ENCODE measurements at places on chromosomes 16 and 17.

DNA sequence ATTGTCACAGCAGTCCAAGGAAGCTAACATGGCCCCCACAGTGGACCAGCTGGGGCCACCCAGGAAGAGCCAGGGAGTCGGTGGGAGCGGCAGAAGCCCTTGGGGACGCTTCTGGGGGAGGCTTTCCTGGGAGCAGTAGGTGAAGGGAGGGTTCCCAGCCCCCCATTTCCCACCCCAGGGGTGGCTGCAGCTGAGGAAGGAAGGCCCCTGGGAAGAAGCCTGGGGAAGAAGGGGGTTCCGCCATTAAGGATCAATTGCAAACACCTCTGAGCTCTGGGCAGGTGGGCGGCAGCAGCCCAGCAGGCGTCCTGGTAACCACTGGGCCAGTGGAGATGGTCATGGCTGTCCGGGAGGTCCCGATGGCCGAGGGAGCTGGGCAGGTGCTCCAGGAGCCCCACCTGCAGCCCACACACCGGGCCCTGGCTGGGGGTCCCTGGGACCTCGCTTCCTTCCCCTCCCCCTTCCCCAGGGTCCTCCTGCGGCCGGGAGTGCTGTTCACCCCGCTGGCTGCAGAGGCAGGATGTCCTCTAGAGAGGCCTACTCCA, 592 bp upstream of the PERCC1 start:
- DNase-seq = no peak
- H3K36me3 ChIP-seq = no peaks in the 10 kb centered on the region
- peaks cover 9% of the 10 kb centered on the region for H3K4me1 ChIP-seq
- no peaks in the 10 kb centered on the region for H3K27me3 ChIP-seq
- H3K4me3 ChIP-seq = no peak overlapping the region

DNA sequence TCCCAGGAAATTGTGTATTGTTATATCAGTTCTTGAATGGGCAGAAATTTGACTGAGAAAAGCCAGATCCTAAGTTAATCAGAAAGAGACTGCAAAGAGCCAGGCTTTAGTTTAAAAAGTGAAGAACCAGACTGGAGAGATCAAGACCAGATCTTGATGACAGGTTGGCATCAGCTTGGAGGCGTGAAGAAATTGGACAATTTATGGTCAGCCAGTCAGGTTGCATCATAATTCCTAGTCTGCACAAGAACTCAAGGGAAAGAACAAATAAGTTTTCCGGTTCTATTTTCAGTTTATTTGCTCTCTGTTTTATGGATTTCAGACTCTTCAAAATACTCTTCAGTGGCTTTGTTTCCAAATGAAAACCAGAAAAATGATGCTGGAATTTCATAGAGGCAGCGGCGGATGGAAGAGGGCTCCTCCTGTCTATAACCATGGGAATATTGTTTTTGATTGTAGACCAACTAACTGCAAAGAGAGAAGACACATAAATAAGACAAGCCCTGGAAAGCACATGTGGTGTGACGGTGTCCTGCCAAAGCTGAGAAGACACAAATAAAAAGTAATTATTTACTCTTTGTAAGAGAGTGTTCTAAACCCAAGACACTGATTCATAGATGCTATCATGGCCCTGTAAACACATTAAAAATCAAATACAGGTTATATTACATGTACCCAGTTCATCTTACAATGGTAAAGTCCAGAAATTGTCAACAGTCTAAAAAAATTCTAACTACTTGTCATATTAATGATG, 91.7 kb downstream of the PCTP start:
- DNase-seq = no peak
- H3K36me3 ChIP-seq = no peaks in the 10 kb centered on the region
- H3K4me1 ChIP-seq = peaks cover 12% of the 10 kb centered on the region
- H3K27ac ChIP-seq = no peak overlapping the region
- peaks cover 12% of the 10 kb centered on the region for H3K27me3 ChIP-seq

DNA sequence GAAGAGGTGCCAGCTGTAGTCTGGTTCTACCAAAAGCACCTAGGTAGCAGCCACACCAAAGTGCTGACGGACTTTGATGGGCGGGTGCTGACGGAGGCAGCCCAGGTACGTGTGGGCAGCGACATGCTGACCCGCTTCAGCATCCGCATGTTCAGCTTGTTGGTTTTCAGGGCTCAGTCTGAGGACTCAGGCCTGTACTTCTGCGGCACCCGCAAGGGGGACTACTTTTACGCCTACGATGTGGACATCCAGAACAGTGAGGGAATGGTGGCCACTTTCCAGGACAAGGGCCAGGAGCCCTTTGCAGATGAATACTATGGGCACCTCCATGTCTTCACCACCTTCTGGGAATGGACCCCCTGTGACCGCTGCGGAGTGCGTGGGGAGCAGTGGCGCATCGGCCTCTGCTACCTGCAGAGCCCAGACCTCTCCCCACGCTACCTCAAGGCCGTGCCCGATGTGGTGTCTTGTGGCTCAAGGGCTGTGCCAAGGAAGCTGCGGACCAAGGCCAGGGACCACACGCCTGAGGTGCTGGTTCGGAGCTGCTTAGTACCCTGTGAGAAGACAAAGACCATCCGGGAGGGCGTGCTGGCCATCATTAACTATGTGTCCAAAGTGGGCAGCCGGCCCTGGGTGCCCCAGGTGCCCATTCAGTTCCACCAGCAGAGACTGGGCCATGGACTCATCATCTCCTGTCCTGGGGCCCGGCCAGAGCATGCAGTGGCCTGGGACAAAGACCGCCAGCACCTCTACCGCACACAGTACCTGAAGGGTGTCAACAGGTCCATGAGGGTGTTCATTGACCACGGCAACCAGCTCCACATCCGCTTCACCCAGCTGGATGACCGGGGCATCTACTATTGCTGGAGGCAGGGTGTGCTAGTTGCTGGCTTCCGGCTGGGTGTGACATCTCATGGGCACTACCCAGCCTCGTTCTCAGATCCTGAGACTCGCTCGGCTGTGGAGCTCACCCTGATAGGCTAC, 5.0 kb upstream of the EFTUD2 start:
- H3K27ac ChIP-seq = no peak overlapping the region
- no peaks in the 10 kb centered on the region for H3K4me1 ChIP-seq
- no peaks in the 10 kb centered on the region for H3K36me3 ChIP-seq
- no peak for DNase-seq

DNA sequence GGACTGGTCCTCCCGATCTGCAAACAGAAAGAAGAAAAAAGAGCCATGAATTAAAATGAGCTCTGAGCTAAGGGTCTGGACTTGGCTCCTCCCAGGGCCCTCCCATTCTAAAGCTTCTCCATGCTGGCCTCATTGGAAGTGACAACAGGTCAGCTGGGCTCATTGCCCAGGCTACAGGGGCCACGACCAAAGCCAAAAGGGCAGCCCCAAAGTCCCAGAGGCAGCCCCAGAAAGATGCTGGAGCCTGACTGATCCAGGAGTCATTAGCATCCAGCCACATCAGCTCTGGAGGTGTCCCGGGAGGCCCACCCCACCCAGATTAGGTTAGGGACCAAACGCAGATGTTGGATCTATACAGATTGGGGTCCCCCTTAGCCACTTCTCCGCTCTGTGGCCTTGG, 58.2 kb downstream of the MYH11 start:
- DNase-seq = no peak
- H3K36me3 ChIP-seq = no peaks in the 10 kb centered on the region
- H3K4me3 ChIP-seq = no peak overlapping the region

DNA sequence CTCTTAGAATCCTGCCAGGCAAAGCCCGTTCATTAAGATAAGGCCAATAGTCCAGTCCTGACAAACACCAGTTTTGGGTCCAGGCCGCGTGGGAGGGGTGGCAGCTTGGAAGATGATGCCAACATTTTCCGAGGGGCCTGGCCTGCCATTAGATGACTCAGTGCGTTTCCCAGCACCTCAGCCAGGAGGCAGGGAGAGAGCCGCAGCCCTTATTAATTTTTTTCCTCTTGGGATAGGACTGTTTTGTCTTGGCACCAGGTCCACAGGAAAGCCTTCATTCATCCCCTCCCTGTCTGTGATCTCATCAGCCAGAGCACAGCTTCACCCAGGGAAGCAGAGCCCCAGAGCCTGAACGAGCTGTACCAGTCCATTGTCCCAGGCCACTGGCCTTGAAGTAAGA, 4.7 kb upstream of the NDEL1 start:
- no peak overlapping the region for H3K4me3 ChIP-seq
- no peak overlapping the region for H3K27ac ChIP-seq
- H3K27me3 ChIP-seq = no peaks in the 10 kb centered on the region
- H3K4me1 ChIP-seq = no peaks in the 10 kb centered on the region
- no peak for DNase-seq

GRCh38 chr16:54309341-54309740, 22.8 kb upstream of the IRX3 start:
- no peak for DNase-seq
- no peaks in the 10 kb centered on the region for H3K4me1 ChIP-seq
- no peaks in the 10 kb centered on the region for H3K27me3 ChIP-seq
- H3K36me3 ChIP-seq = no peaks in the 10 kb centered on the region
- no peak overlapping the region for H3K27ac ChIP-seq
- H3K4me3 ChIP-seq = no peak overlapping the region

GRCh38 chr17:31412511-31412910, 21.0 kb downstream of the RAB11FIP4 start:
- H3K27me3 ChIP-seq = no peaks in the 10 kb centered on the region
- H3K27ac ChIP-seq = no peak overlapping the region
- peaks cover 12% of the 10 kb centered on the region for H3K4me1 ChIP-seq
- H3K4me3 ChIP-seq = no peak overlapping the region
- no peak for DNase-seq

- H3K4me1 ChIP-seq = no peaks in the 10 kb centered on the region
- no peak overlapping the region for H3K27ac ChIP-seq
- H3K27me3 ChIP-seq = no peaks in the 10 kb centered on the region
- DNase-seq = no peak
- no peaks in the 10 kb centered on the region for H3K36me3 ChIP-seq
- no peak overlapping the region for H3K4me3 ChIP-seq
Observed at GRCh38 chr17:28508211-28508724, 2.1 kb downstream of the FOXN1 start.

DNA sequence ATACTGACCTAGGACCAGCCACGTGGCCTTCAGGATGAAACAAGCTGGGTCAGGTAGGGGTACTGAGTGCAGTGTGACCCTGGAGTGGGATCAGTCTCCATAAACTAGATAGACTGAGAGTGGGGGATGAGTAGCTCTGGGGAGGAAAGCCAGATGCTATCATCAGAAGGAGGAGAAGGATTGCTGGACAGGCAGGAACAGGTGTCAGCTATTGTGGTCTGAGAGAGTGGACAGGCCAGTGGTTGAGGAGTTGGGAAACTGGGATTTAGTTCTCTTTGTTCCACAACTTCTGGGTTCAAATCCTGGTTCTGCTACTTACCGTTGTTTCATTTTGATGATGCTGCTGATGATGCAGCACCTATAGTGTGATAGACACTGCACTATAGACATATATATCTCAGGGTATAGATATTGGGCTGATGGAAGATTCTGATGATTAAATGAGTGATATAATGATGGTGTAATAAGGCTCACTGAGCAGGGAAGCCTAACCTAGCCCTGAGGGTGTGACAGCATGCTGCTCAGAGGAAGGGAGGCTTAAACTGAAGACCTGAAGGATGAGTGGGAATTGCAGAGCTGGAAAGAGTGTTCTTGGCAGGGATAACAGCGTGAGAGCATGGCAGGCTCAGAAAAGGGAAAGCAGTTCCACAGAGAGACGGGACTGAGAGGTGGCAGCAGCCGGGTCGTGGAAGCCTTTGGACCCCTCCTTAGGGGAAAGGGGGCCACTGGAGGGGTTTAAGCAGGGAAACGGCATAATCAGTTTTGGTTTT, 66.0 kb downstream of the SNX20 start:
- no peaks in the 10 kb centered on the region for H3K27me3 ChIP-seq
- no peak for DNase-seq
- H3K27ac ChIP-seq = no peak overlapping the region

DNA sequence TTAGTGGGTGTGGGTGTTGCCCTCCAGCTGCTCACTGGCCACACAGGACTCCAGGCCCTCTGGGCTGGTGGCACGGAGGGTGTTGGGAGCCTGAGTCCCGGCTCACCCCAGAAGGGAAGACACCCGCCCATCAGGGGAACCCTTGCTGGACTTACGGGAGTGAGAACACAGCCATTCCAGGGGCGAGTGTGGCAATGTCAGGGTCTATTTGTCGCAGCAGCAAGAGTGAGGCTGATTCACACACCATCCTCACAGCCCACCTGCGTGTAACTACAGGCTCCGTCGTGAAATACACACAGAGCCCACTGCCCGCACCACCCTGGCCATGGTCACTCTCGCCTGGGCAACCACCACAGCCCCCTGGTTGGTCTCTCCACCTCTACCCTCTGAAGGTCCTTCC, 17.8 kb upstream of the AATK start:
- no peak for DNase-seq
- H3K27ac ChIP-seq = no peak overlapping the region
- no peaks in the 10 kb centered on the region for H3K36me3 ChIP-seq
- no peaks in the 10 kb centered on the region for H3K27me3 ChIP-seq
- peaks cover 12% of the 10 kb centered on the region for H3K4me1 ChIP-seq
- H3K4me3 ChIP-seq = no peak overlapping the region

Measured in cardiac muscle cell (in vitro differentiated cells and primary cell).